ENCODE measurements at places on chromosomes 4 and X.

DNA sequence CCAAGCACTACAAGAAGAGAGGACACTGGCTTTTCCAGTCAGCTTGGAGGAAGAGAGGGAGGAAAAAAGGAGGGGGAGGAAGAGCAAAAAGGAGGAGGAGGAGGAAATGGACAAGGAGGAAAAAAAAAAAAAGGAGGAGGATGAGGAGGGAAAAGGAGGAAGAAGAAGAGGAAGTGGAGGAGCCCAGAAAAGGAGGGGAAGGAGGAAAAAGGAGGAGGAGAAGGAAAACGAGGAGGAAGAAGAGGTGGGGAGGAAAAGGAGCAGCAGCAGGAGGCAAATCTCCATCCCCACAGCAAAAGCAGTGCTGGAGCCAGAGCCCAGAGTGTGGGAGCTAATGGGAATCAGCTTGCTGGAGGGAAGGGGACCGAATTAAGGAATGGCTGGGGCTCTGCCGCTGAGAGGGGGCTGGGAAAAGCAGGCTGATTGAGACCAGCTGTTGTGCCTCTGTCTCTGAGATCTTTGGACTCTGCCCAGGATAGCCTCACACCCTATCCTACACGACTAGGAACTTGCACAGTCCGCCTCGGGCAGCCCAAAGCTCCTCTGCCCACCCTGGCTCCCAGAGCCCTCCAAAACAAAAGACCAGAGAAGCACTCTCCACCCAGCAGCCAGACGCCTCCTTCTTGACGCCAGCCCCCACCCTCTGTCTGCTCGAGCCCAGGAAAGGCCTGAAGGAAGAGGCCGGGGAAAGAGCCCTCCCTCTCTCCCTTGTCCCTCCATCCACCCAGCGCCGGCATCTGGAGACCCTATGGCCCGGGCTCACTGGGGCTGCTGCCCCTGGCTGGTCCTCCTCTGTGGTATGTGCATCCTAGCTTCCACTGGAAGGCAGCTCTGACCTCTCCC, at the start of gene XPNPEP2:
Gene XPNPEP2 (plus strand): TSS at position 514 of the 843 bp plus-strand sequence. CDS start 235 bp downstream, at position 749.
- DNase-seq = no peak

GRCh38 chr4:162061214-162061613, 102.6 kb downstream of the FSTL5 start:
- no peak for DNase-seq

DNA sequence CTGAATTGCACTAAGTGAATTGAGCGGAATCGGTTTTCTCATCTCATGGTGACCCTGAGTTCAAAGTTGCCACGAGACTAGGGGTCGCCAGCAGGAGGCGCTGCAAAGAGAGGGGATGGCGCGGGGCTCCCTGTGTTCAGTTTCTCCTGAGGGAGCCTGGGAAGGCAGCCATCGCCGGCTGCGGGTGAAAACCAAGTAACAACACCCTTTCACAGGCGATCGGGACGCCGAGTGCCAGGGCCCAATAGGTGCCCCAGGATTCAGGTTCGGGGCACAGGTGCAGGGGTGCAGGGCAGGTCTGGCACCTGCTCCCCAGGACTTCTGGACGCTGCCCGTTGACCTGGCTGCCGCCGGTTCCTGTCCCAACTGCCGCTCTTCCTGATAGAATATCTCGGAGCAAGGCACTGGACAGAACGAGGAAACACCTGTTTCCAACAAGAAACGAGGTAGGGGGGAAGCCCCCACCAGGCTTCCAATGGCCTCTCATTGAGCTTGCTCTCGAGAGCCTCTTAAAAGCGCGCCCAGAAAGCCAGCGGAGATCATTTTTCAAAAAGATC, 1.1 kb upstream of the FGF16 start:
- no peak for DNase-seq

DNA sequence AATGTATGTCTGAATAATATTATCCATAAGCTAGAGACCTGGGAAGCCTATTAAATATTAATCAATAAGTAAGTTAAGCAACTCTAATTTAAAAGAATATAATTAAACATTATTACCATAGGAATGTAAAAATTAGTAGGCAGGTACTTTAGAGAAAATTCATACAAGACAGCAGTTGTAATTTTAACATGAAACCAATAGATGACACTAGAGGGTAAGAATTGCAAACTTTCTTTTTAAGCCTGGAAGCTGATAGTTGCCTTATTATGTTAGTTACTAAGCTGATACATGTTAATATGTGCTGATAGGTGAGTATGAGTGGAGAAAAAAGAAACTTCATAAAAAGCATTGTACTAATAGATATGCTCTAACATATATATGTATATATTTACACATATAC, 1157.4 kb downstream of the FAM133A start:
- no peak for DNase-seq

GRCh38 chrX:106875151-106875550, 28.0 kb downstream of the RIPPLY1 start:
- no peak for DNase-seq

Measured in stimulated activated CD8-positive, alpha-beta memory T cell treated with anti-CD3 and anti-CD28 coated beads, Interleukin-7, amount 100 ng/mL, for 24 hours (primary cell).